Heart left ventricle (tissue), 16 donors: ENCODE measurements at places on chromosomes 11 and 22. TPM values are rescaled to one million over a fixed set of nuclear protein-coding genes. Genes with fewer than 3 reads are reported as not detected.
A peak's percentile ranks its signal among the peaks of the same experiment; 100 is the strongest.

DNA sequence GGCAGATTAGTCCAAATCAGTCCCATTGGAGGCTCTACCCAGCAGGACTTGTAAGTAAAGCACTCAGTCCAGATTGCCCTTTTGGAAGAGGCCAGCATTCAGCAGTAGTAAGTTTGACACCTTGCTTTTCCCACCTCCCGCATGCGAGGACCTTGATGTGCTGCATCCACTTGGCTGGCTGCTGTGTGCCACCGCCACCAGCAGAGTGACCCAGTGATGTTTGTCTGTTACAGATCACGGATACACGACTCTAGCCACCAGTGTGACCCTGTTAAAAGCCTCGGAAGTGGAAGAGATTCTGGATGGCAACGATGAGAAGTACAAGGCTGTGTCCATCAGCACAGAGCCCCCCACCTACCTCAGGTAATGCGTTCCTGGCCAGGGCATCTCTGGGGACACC is 6.6 kb downstream of the SMARCB1 start:
- DNase-seq: no peak

DNA sequence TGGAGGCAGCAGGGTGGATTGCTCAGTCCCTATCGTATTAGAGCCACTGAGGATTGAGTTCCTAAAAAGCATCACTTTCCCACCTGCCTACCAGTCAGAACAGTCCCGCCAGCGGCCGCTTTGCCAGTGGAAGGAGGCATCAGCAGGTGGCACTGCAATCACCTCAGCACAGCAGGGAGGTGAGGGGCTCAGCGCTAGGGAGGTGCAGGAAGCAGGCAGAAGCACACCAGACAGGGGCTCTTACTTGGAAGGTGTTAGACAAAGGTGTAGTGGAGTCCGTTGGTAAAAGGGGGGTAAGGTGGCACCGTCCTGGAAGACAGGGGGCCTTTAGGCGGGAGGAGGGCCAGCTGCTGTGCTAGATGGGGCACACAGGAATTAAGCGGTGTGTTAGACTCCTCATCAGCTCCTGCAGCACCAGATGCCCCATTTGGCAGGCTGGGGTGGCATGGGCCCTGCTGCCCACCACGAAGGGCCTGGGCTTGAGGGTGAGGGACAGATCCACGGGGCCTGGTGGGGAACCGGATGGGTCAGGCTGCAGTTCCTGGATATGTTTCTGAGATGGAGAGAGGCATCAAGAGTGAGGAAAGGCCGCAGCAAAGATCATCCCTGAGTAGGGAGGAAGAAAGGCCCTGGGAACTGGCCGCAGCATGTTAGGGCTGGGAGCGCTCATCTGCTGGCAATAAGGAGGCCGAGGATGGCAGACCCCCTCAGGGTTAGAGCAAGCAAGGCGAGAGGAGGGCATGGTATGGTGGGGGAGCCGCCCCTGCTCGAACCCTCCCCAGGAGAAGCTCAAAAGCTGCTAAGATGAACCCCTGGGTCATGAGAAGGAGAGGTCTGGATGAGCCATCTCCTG is 42.5 kb downstream of the C11orf58 start:
- DNase-seq: no peak

DNA sequence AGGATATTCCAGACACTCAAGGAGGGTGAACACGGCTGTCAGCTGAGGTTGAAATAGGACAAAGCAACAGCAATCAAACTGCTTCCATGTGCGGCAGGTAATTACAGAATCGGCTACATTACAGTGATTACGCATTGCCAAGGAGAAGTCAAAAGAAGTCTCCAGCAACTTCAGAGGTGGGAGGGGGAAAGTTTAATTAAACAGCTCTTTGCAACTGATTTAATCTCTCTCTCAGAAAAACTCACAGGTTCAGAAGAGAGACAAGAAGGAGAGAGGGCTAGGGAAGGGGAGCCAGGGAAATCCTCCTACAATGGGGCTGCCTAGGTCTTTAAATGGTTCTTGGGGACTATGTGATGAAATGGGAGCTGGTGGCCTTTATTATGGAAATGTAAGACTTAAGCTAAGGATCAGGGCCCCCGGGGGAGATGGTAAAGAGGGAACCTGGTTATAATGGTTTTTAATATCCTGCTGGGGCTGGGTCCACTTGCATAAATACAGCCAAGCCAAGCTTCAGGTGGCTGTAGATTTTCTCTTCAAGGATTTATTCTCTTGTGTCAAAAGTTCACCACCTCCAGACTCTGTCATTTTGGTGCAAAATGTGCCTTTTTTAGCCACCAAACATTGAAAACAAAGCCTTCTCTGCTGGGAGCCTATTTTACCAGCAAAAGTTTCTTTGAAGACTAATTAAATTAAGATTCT is 354.7 kb upstream of the NARS2 start:
- DNase-seq: no peak

DNA sequence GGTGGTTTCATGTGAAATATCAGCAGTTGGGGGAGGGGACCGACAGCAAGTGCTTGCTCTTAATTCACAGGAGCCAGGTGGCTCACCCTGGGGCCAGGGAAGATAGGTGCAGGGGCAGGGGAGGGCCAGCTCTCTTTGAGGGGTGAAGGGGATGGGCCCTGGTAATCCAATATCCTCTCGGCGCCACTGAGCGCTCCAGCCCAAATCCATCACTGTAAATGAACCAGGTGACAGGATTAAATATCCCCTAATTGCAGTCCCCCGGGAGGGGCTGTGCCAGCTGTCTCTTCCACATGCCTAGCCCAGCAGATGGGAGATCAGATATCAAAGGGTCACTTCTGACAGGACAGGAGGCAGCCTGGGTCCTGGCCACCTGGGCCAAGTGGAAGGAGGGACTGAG is 531.8 kb upstream of the CADM1 start:
- DNase-seq: no peak

DNA sequence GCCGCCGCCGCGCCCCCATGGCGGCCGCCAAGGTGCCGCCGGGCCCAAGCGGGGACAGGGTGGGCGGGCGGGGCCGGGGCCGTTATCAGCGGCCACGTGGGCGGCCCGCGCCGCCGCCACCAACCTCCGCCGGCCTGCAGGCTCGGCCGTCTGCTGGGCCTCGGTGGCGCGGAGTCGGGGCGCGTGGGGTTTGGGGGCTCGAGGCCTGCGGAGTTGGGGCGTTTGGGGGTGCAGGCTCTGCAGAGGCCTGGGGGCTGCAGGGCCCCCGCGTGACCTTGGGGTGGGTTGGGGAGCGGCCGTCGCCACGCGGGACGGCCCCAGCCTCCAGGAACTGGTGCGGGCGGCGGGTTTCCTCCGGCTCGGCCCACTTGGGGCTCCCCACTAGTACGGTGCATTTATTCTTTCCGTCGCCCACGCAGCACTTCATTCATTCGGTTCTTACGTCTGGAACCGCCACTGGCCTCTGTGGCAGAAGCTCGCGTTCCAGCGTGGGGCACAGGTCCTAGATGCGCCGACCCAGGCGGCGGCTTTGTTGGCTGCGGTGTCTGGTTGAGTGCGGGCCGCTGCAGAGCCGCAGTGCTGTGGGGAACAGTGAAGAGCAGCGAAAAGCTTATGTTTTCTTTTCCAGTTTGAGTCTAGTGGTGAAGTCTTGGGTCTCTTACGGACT is 740 bp upstream of the TRMT2A start:
- DNase-seq: peak; percentile 49

DNA sequence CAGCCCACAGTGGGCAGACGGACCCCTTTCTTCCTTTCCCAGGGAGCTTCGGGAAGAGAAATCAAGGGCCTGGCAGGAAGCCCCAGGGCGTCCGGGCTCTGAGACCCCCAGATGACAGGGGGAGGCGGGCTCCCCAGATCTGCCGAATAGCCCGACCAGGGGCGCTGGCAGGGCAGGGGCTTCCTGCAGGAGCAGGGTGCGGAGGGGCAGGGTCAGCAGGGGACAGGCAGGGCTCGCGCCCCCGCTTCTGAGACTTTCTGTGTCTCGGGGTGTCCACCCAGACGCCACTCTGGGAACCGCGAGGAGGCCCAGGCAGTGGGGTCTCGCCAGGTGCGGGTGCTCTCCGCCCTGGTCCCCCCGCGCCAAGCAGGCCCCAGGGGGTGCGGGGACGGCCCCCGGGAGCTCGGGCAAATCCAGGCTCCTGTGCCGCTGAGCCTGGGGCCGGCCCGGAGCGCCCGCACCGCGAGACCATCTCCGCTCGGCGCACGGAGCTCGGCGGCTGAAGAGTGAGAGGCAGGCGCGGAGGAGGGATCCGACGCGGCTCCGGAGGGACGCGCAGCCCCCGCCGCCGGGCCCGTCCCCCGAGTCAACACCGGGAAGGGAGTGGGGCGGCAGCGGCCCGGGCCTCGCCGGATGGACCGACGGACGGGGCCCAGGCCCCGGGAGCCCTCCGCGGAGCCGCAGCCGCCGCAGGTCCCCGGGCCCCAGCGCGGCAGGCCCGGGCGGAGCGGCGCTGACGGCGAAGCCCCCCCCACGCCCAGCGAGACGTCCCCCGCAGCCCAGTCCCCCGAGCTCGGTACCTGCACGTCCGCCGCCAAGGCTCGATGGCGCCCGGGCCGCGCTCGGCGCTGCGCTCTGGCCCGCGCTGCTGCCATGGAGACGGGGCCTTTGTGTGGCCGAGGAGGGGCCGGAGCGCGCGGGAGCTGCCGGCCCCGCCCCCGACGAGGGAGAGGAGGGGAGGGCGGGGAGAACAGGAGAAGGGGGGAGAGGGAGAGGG is at the start of gene PLXNB2:
TSS of gene PLXNB2 (minus strand) at position 894 of the 997 bp plus-strand sequence. CDS start 17,062 bp downstream, outside the sequence.
- peak; percentile 92 for DNase-seq

DNA sequence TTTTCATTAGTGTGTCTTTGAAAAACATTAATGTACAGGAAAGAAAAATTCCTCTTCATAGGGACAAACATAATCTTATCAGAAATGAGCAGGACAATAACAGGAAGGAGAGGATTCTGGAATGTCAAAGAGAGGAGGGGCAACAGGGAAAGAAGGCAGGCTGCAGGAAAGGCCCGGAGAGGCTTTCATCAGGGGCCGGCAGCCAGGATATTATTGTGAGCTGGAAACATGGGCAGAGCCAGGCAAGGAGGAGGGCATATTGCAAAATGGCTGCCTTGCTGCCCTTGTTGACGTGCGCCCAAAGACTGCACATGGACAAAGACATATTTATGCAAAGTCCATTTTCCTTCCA is 433.7 kb downstream of the ETS1 start:
- DNase-seq: no peak

- DNase-seq: peak; percentile 69
Measured at GRCh38 chr11:33701302-33702230, 940 bp upstream of the C11orf91 start.

- DNase-seq: no peak
Measured at GRCh38 chr22:48579043-48579927, 1248.4 kb downstream of the BRD1 start.

DNA sequence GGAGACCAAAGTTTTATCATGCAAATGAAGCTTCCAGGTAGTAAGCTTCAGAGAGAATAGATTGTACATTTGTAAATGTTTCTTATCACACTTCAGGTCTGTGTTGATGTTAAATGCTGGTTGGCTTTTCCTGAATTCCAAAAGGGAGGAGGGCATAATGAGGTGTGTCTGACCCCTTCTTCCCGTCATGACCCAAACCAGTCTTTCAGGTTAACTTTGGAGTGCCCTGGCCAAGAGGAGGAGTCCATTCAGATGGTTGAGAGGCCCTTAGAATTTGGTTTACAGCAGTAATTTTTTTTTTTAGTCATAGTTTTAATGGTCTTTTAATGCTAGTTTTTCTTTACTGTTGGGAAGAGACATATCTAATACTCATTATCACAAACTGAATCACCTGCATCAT is 2.5 kb downstream of the OR6X1 start:
- DNase-seq: no peak

DNA sequence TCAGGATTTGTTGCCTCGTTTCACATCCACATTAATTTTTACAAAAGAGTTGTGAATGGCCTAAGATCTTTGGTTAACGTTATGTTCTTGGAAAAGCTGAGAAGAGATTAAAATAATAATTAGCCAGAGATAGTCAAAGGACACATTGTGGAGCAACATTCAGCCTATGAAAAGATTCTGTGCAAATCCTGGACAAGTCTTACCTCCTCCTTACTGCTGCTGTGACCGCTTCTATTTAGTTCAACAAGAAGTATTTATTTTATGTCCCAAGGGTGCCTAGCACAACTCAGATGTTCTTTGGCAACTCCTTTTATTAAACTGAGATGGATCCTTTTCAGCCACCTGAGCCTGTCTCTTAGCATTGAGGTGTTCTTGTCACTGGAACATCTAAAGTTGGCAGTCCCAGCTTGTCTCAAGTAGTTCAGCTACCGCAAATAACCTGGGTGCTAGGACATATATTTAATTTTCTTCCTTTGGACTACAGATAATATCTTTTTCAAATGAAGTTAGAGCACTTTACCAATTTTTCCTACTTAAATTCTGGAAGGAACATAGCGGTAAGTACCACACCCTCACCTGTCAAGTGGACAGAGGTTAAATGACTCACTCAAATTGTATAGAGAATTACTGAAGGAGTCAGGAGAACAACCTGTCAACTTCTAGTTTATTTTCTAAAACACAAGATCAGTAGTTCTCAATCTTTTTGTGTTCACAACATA is 80.5 kb upstream of the CHRM4 start:
- DNase-seq: no peak

- no peak for DNase-seq
Measured at GRCh38 chr11:111774955-111775710, 8.9 kb upstream of the PPP2R1B start.

DNA sequence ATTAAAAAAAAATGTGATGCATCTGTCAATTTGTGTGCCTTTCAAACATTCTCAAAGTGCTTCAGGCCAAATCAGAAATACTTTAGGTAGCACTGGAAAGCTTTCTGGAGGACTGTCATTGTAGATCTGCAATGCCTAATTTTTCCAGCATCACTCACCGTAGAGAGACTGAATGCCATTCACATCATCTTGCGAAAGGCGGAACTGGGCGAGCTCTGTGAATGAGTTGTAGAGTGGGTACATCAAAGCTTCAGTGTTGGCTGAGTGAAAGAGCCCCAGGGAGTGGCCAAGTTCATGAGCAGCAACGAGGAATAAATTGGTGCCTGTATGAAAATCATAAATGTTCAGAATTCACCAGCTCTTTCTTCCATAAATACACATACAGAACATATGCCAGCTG is 4.0 kb downstream of the MMP10 start:
- DNase-seq: no peak

GRCh38 chr11:124644426-124645280 is 22.0 kb downstream of the TBRG1 start:
- peak; percentile 33 for DNase-seq

DNA sequence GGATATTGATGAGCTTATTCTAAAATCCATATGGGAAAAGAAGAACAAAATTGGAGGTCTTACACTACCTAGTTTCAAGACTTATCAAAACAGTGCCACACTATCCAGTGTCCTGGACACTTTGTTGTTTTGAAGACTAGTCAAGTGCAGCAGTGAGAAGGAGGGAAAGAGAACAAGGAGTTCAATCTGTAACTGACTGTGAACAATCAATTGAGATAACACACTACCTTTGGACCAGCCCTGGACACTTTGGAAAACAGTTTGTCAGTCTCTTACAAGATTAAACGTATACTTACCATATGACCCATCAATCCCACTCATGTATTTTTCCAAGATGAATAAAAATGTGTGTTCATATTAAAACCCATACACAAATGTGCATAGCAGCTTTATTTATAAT is 10.0 kb upstream of the CSTF3 start:
- DNase-seq: no peak

GRCh38 chr11:17489751-17490150 is 13.1 kb upstream of the ABCC8 start:
- no peak for DNase-seq

FAM111B gene
- total RNA-seq: 0.29 TPM

HBG1 gene
- total RNA-seq: not detected

CDKN1C gene
- 24.8 TPM for total RNA-seq

RFPL2 gene
- not detected for total RNA-seq

RNF215 gene
- total RNA-seq: 7.0 TPM

PRG3 gene
- total RNA-seq: not detected
